ENCODE measurements at places on chromosomes 16 and 17.
A peak's percentile ranks its signal among the peaks of the same experiment; 100 is the strongest.

- no peak for DNase-seq
Observed at GRCh38 chr17:73391331-73392265, 79.8 kb upstream of the CDC42EP4 start.

- DNase-seq: peak; percentile 81
Observed at GRCh38 chr17:77555741-77556291, 402.7 kb upstream of the TNRC6C start.

- no peak for DNase-seq
Observed at GRCh38 chr17:63571632-63572310, 21.5 kb downstream of the DCAF7 start.

DNA sequence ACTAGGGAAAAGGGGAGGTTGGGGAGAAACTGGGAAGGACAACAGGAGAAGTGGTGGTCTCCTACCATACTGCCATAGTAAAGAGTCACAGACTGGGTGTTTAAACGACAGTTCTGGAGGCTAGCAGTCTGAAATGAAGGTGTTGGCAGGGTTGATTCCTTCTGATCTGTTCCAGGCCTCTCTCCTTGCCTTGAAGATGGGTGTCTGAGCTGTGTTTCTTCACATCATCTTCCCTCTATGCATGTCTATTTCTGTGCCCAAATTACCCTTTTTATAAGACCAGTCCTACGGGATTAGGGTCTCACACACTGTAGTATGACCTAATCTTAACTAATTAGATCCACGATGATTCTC lies 79.8 kb upstream of the TMEM97 start:
- DNase-seq: no peak

- DNase-seq: no peak
Observed at GRCh38 chr16:1597154-1597553, 14.7 kb downstream of the IFT140 start.

GRCh38 chr17:29731589-29731929 lies 108.8 kb upstream of the CORO6 start:
- no peak for DNase-seq

GRCh38 chr17:74808714-74809430 lies 32.7 kb upstream of the NAT9 start:
- DNase-seq: no peak

- no peak for DNase-seq
Observed at GRCh38 chr16:69108064-69108904, 2.8 kb downstream of the HAS3 start.

DNA sequence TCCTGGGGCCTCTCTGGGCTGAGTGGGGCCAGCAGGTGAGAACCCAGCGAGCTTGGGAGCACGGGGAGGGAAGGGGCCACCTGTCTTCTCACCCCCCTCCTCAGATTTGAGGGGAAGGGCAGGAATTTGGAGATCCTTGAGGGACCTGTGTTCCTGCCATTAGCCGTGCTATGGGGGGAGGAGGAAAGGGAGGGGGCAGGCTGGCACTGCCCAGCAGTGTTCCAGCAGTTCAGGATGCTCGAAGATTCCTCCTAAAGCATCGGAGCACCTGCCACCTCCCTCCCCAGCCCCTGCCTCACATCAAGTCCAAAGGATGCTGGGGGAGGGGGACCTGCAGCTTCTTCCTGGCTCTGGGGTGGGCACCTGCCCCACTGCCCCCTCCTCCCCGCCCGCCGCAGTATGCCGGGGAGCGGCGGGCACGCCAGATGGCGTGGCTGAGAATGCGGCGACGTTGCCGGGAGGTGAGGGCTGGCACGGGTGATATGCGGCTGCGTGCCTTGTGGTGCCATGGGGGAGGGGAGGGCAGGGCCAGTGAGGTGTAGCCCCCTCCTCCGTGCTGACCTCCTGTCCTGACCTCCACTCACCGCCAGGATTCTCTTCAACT lies 4.7 kb upstream of the NEUROD2 start:
- no peak for DNase-seq

GRCh38 chr16:24156777-24157176 lies 99.4 kb upstream of the CACNG3 start:
- no peak for DNase-seq

GRCh38 chr16:60729051-60729450 lies 1307.2 kb downstream of the CDH8 start:
- DNase-seq: no peak

DNA sequence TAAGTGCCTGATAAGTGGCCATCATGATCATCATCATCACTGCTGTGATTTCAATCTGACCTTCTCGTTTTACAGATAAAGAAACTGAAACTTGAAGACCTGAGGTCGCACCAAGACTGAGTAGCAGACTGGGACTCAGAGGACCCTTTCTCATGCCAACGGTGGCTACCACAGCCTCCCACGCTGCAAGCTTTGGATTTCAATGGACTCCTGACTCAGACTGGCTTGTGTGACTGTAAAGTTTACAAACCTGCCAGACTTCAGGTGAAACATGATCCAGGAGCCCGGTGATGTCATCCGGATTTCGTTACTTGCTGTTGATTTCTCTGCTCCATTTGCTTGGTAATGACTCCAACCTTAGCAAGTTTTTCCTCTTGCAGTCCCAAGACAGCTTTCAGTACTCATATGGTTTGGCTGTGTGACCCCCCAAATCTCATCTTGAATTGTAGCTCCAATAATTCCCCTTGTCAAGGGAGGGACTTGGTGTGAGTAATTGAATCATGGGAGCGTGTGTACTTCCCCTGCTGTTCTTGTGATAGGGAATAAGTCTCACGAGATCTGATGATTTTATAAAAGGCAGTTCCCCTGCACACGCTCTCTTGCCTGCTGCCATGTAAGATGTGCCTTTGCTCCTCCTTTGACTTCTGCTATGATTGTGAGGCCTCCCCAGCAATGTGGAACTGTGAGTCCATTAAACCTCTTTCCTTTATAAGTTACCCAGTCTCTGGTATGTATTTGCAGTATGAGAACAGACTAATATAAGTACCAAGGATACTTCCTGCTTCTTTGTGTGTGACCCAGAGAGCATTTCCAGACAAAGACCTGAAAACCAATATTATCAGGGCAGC lies 26.7 kb upstream of the IRX6 start:
- no peak for DNase-seq

GRCh38 chr17:231191-231965 lies 49.9 kb upstream of the DOC2B start:
- peak; percentile 37 for DNase-seq

DNA sequence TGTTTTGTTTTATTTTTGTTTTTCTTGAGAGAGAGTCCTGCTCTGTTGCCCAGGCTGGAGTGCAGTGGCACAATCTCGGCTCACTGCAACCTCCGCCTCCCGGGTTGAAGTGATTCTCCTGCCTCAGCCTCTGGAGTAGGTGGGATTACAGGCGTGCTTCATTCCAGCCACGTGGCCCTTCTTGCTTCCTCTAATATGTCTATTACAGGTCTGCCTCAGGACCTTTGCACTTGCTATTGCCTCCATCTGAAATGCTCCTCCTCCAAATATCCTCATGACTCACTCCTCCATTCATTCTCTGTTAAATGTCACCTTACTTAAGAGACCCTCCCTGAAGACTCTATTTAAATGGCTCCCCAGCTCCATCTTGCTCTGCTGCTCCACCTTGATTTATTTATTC lies 39.0 kb downstream of the LYRM9 start:
- DNase-seq: no peak

DNA sequence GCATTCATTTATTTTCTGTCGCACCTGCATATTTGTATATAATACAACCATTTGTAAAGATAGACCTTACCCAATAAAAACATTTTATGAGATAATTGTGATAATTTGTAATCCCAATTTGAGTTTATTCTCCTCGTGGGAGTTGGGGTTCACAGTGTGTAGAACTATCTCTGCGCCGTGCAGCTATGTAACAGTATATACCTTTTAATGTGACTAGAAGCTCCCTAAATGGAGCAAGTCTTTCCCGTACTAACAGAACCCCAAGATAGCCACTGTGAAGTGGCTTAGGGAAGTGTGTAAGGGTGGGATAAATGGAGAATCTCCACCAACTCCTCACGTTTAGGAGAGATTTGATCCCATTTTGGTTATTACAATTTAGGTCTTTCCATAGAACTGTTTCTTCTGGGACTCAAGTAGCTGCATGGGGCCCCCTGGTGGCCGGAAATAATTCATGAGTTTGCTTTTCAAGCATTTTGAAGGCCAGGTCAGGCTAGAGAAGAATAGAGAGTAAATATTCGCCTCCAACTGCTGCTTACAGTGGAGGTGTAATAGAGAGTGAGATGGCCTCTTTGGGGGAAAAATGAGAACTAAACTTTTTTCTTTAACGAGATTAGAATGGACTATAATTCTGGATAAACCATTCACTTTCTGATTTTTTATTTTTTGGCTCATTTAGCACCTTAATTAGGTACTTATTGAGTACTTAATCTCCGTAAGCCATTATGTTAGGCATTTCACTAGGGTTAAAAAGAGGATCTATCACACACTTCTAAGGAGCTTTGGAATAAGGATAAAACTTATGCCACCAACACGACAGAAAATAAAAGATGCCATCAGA lies 4.5 kb downstream of the TMEM100 start:
- DNase-seq: peak; percentile 71

- DNase-seq: no peak
Observed at GRCh38 chr16:52727849-52728248, 180.9 kb upstream of the TOX3 start.

DNA sequence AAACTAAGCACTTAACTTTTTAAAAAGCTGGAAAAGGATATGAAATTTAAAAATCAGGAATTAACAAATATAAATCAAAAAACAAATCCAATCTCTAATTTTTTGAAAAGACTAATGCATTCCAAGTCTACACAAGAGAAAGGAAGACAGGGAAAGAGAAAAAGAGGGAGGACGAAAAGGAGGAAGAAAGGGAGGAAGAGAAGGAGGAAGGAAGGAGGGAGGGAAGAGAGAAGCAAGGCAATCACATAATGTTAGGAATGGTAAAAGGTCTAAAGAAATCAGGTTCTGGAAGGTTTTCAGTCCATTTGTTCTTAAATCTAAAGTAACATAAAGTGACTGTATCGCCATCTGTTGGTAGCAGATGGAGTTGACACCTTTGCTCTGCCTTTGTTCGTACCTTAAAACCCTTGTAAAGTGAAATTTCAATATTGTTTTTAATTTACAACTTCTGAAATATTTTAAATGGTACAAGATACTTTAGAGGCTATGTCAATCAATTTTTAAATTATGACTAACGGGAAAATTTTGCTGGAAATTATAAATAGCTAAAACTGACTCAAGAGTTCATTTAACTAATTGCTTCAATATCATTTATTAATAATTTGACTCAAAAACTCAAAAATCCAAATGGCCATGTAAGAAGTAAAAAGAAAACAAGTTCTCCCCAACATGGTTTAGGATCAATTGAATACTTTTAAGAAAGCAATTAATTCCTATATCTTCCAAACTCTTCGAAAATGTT lies 20.4 kb upstream of the CDYL2 start:
- no peak for DNase-seq

GRCh38 chr16:6453742-6454141 lies 878.9 kb upstream of the RBFOX1 start:
- DNase-seq: no peak

DNA sequence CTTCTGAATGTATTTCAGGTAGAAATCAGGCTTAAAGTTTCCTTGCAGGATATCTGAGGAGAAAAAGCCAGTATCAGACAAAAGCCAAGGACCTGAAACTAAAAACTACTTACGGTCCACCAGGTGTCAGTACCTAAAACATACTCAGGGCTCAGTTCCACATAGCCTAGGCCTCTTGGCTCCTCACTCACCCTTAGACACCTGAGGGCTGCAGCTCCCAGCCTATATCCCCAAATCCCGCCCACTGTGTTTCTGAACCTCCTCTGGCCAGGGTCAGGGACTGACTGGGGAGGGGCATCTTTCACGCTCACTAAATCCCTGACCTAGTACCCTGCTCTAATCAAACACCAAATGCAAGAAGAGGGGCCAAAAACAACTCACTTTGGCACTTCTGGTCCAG lies 8.8 kb upstream of the ROGDI start:
- no peak for DNase-seq

GRCh38 chr17:4155980-4156620 lies 13.1 kb downstream of the CYB5D2 start:
- no peak for DNase-seq

DNA sequence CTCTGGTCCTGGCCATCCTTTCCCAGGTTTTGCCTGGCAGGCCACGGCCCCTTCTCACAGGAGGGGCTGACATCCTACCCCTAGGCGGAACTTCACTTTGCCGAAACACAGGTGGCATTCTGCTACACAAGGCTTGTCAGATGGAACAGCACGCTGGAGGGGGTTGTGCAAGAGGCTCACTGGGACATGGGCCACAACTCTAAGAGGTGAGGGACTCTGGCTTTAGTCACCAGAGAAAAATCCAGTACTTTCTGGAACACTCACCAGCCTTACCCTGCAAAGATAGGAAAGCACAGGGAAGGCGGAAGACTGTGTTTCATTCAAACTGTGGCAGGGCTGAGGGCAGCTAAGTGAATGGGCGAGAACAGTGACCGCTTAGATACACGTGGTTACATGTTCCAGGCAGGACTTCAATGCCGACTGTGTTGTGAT lies 18.3 kb downstream of the CDC42EP4 start:
- no peak for DNase-seq

GRCh38 chr17:73652886-73653480 lies 8.7 kb upstream of the SDK2 start:
- no peak for DNase-seq

- no peak for DNase-seq
Observed at GRCh38 chr16:59514651-59515050, 780.5 kb upstream of the GOT2 start.

- no peak for DNase-seq
Observed at GRCh38 chr17:81394377-81394920, 808 bp upstream of the BAHCC1 start.

DNA sequence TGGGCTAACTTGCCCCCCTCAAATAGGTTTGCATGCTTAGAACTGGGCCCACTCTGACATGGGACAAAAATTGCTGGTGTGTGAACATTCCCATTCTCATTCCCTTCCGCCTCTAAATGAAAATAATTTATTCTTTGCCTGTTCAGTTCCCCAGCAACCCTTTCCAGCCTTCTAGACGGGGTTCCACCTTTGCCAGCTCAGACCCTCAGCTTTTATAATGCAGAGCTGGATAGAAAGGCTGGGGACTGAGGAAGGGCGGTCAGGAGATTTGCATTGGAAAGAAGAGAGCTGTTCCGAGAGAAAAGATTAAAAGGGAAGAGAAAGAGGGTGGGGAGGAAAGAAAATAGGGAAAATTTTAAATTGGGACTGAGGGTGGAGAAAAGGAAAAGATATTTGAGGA lies 151.1 kb upstream of the WSCD1 start:
- DNase-seq: no peak

- no peak for DNase-seq
Observed at GRCh38 chr17:14201988-14202380, 34.7 kb downstream of the CDRT15 start.

Measured in dorsolateral prefrontal cortex (tissue), 122 donors.